ENCODE measurements at places on chromosomes 2 and 18.

DNA sequence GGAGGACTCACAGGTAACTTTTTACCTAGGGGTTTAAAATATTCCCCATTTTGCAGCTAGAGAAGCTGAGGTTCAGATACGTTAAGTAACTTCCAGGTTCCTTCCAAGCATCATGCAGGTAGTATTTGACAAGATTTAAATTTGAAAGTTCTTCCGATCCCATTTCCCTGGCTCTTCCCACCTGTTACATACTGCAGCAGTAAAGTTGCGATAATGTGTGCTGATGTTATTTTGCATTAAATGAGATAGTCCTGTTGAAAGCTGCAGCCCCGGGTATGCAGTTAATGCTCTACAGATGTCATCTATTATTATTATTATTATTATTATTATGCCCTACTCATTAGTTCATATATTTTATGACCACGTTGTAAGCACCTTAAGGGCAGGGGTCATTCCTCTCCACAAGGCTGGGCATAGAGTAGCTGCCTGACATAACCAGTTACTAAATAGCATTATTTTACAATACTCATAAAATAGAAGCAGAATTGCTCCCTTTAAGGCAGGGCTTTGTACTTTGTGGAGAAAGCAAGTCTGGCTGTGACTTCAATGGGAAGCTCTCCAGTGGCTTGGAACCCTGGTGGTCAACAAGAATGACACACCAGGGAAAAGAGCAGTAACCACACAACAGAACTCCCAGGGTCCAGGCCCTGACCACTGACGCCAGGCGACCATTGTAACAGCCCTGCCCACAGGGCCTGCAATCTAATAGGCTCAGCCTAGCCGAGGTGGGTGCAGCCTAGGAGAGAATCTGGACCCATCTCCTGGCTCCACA is 112.0 kb upstream of the STPG4 start:
- DNase-seq: no peak

DNA sequence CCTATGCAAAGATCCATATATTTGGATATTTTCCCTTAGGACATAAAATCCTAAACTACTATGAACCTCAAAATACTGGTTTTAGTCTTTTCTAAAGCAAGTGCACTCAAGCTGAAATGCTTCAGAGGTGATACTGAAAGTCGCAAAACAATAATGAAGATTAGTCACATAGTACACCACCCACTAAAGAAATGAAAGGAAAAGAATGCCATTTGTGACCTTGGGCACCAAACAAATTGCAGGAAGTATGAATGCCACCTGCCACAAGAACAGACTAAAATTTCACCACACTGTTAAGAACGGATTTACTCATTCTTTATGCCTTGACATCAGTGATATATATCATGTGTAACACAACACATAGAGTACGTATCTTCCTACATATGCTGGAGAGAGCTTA is 161.5 kb downstream of the ZNF521 start:
- no peak for DNase-seq

- DNase-seq: no peak
Measured at GRCh38 chr2:237244178-237244577, 158.5 kb downstream of the COPS8 start.

GRCh38 chr2:95076705-95077529 is 44.7 kb downstream of the MRPS5 start:
- DNase-seq: no peak

DNA sequence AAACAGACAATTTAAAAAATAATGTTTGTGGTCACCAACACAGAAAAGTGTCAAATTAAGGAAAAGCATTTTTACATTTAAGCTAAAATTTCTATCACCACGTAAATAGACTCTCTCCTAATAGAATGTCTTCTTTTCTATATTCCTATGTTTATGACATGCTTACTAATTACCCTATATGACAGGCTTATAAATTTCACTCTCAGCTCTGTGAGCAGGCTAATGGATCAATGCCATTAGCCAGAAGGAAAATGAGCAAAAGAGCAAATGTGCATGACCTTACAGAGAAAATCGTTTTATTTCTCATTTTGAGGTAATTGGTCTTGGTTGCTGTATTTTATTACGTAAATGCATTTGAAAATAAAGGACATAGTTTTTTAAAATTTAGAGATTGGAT is 209.7 kb downstream of the TMX3 start:
- no peak for DNase-seq

DNA sequence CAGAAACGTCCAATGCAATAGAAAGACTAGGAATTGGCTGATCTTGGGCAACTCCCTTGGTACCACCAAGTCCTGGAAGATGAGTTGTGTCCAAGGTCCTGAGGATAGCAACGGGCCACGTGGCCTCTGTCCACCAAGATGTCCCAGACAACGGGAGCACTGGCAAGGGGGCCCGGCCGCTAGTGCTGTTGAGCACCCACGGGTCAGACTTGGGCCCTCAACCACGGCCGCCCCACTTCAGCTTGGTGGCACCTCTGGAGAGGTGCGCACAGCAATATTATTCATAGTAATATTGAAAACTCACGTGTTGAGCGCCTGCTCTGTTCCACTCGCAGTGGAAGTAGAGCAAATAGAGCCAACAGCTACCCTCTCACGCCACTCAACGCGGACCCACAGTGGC is 19.0 kb downstream of the PASK start:
- no peak for DNase-seq

DNA sequence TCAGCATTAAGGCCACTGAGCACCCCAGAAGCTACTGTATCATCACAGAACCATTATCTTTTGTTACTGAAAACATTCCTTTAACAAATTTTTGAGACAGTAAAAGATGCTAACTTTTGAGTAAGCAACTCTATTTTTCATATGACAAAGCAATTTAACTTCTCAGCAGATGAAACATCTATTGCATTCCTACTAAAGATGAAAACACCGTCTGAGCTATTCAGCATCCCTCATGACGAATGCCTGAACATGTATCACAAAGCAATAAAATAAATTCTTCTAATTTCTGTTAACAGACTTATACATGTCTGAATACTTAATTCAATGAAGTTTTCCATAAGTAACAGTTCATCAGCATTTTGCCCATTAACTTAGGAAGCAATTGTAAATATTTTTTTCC is 23.9 kb downstream of the CHN1 start:
- no peak for DNase-seq

DNA sequence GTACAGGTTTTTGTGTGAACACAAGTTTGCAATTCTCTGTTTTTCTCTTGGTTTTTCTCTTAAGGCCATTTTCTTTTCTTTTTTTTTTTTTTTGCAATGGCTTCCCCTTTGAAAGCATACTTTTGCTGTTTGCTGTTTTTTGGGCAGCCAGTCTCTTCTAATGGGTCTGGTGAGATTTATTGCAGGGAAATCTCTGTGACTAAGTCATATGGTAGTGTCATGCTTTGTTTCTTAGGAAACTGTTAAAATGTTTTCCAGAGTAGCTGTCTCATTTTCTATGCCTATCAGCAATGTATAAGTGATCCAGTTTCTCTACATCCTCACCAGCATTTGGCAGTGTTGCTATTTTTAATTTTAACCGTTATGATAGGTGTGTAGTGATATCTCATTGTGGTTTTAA is 27.9 kb upstream of the CDCA7 start:
- DNase-seq: no peak

DNA sequence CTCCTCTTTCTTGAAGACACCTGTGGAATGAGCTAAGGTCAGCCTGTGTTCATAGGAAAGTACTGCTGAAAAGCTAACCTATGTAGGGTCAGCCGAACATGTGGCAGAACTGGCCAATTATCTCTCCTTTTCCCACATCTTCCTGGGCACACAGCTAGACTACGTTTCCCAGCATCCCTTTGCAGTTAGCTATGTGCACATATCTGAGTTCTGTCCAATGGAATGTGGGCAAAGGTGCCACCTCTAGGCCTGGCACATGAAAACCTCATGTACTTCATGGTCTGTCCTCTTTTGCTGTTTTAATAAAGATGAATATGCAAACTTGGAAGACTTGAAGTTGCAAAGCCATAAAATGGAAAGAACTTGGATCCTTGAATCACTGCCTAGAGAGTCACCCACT is 352.6 kb downstream of the TNS1 start:
- DNase-seq: no peak

DNA sequence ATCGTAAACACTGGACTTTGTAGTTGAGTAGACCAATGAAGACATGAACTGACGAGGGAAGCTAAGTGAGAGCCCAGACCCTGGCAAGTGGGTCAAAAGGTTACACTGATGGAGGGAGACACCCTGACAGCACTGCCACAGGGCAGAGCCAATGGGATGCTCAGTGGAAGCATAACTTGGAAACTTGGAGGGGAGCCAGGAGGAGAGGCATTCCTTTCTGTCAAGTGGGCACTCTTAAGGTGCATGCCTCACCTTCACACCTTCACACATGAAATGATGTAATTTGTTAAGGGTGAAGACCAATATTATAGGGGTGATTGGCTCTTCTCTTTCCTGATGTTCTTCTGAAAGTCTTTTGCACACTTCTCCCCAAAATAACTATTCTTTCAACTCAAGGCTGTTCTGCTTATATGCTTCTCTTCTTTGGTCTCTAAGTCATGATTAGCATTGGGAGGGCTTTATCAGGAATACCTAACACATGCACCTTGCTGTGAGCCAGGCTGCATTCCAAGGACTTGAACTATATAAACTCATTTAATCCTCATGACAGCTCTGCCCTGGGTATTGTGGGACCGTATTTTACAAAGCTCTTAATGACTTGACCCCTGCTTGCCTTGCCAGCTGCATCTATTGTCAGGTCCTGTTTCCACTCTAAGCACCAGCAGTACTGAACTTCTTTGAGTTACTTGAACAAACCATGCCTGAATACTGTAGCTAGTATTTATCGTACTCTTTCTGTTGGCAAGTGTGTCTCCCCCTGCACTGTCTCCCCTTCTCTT is 19.0 kb downstream of the RPL37A start:
- DNase-seq: no peak

DNA sequence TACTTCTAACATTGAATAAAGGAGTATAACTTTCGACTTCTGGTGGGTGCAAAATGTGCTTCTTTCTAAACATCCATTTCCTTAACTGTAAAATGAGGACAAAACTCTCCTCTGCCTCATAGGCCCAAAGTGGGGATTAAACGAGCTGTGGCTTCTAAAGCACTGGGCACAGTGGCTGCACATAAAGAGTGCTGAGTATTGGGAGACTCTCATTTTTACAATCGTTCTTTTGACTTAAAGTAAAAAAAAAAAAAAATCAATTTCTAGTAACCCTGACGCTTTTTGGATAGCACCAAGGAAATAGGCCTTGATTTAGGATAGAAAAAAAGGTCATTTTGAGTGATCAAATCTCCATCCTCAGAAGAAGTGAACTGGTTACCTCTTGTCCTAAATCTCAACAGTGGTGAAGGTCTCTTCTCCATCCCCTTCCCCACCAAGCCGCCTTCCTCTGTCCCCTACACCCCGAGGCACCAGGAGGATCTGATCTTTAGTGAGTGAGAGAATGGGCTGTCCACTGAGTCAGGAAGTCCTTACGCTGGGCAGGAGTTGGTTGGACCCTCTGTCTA is 161.6 kb downstream of the DDX1 start:
- DNase-seq: no peak

DNA sequence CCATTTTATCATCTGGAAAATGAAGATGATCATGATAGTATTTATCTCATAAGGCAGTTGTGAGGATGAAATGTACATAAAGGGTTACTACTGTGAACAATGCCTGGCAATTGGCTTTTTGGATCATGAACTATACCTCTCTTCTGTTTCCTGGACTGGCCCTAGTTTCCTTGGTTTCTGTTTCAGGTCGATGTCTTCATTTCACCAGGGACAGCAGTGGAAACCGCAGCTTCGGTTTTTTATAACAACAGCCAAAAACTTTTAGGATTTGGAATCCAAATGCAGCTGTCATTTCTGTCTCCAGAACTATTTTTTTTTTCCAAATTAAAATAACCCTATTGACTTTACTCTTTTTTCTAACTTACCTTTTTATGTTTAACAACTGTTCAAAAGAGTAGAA is 425.1 kb downstream of the RND3 start:
- DNase-seq: no peak

DNA sequence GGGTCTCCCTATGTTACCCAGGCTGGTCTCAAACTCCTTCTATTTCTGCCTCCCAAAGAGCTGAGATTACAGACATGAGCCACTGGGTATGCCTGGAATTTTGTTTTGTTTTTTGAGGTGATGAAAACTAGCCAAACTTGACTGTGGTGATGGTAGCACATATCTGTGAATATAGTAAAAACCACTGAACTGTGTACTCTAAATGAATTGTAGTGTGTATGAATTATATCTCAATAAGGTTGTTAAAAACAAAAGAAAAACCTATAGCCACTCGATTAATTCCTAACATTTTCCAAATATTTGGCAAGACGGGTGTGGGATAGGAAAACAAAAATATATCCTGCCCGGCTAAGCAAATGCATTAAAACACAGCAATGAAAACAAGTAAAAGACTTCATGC is 1302.3 kb upstream of the CHAC2 start:
- no peak for DNase-seq

DNA sequence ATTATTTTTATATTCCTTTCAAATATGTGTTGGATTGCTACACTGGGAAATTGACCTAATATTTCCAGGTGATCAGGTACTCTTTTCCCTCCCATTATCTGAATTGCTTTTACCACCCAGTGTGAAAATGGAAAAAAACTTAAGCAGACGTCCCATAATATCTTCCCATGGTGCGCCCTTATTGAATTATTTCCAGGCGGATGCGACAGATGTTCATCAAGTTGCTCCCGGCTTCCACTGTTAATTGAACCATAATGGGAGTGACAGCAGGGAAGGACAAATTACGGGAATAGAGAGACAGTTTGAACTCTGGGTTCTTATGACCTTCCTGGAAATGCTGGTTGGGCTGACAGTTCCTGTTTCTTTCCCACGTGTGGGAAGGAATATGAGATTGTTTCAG is 93.3 kb downstream of the THSD7B start:
- no peak for DNase-seq

GRCh38 chr18:47868744-47869143 is 61.7 kb downstream of the SMAD2 start:
- no peak for DNase-seq

- DNase-seq: no peak
Measured at GRCh38 chr2:62362561-62362960, 143.4 kb downstream of the TMEM17 start.

DNA sequence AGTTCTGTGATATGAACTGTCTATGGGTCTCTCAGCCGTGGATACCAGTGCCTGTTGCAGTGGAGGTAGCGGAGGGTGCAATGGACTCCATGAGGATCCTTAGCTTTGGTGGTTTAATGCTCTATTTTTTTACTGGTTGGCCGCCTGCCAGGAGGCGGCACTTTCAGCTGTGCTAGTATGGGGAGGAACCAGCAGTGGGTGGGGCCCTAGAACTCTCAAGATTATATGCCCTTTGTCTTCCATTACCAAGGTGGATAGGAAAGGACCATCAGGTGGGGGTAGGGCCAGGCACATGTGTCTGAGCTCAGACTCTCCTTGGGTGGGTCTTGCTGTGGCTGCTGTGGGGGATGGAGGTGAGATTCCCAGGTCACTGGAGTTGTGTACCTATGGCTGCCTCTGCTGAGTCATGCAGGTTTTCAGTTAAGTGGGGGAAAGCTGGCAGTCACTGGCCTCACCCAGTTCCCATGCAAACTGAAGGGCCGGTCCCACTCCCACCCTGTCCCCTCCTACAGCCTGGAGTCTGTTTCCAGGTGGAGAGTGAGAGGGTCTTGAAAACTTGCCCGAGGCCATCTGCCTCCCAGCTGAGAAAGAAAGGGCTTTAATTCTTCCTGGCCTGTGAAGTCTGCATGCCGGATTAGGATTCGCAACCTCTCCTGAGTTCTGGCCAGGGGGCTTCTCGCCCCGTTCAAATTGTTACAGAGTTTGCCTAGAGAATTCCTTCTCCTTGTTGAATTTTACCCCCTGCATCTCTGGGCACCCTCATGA is 14.5 kb downstream of the KCNS3 start:
- no peak for DNase-seq

- DNase-seq: no peak
Measured at GRCh38 chr18:57210107-57210715, 63.3 kb downstream of the BOD1L2 start.

Data from thoracic aorta (tissue), 2 donors.